Renal pelvis (tissue), 12 donors: ENCODE measurements at places on chromosomes 3 and 15. TPM values are rescaled to one million over a fixed set of nuclear protein-coding genes. Genes with fewer than 3 reads are reported as not detected.

ERICH6 gene
- polyA plus RNA-seq, result 1.4 TPM

NRROS gene
- 3.9 TPM for polyA plus RNA-seq

SAMD7 gene
- not detected for polyA plus RNA-seq

GOLGA8S gene
- polyA plus RNA-seq, result 1.6 TPM

SLC24A5 gene
- 0.64 TPM for polyA plus RNA-seq

LRRIQ4 gene
- 0.11 TPM for polyA plus RNA-seq

TMEM158 gene
- 6.6 TPM for polyA plus RNA-seq

C3orf85 gene
- polyA plus RNA-seq, result 16.6 TPM

APH1B gene
- polyA plus RNA-seq, result 19.9 TPM

KLHL40 gene
- not detected for polyA plus RNA-seq

VGLL3 gene
- 5.5 TPM for polyA plus RNA-seq

IQCF2 gene
- polyA plus RNA-seq, result not detected

OR5K4 gene
- not detected for polyA plus RNA-seq

MGLL gene
- 25.2 TPM for polyA plus RNA-seq

APEH gene
- polyA plus RNA-seq, result 153 TPM

MAPKAPK3 gene
- 61.0 TPM for polyA plus RNA-seq

CPN2 gene
- polyA plus RNA-seq, result 0.62 TPM

ARGFX gene
- polyA plus RNA-seq, result not detected

JAGN1 gene
- 46.7 TPM for polyA plus RNA-seq

DUOX1 gene
- 8.5 TPM for polyA plus RNA-seq

GLT8D1 gene
- polyA plus RNA-seq, result 122 TPM

OTOL1 gene
- not detected for polyA plus RNA-seq

SKOR1 gene
- polyA plus RNA-seq, result 0.41 TPM

SLC9A9 gene
- polyA plus RNA-seq, result 4.2 TPM

ATP13A5 gene
- polyA plus RNA-seq, result 0.22 TPM

CACNA2D3 gene
- 1.6 TPM for polyA plus RNA-seq

GOLGA6L7 gene
- 0.19 TPM for polyA plus RNA-seq

CYP11A1 gene
- 2.2 TPM for polyA plus RNA-seq

LIPH gene
- 1.3 TPM for polyA plus RNA-seq

LAMB2 gene
- polyA plus RNA-seq, result 499 TPM

GSK3B gene
- 44.2 TPM for polyA plus RNA-seq
